ENCODE measurements at places on chromosomes 1 and 21.

GRCh38 chr1:243926803-243927245, 76.8 kb upstream of the AKT3 start:
- DNase-seq, result no peak

- no peak for DNase-seq
Measured at GRCh38 chr1:10433790-10434189, 3.6 kb downstream of the CENPS start.

DNA sequence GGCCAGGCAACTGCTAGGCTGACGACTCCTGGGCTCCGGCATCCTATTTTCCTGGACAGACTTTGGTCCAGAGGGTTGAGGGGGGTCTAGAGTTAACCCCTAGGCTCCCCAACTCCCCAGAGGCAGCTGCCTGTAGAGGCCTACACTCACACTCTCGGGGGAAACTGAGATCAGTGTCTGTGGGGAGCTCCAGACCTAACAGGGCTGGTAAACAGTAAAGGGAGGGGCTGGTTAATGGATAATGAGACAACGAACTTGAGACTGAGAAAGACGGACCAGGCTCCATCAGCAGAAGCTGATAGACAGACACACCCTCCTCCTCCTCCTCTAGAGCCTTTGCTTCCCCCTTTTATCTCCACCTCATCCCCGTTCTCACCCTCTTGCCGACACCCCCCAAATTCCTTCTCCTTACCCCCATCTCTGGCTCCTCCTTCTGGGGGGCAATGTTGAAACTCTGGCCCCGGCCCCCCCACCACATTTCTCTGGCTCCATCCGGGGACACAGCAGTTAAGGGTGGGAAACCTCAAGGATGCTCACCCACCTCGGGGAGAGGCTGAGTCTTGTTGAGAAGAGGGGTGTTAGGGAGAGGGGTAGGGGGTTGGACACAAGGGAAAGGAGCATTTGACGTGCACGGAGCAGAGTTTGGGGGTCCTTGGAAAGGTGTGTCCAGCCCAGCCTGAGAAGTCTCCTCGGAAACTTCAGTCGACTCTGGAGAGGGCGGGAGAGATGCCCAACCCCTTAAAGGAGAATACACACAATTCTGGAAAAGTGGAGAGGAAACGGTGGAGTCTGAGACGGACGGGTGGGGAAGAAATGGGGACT, at the start of gene MTMR11:
MTMR11 (minus strand) TSS at position 710 of the 822 bp plus-strand sequence; CDS start at position 478, 232 bp downstream.
- no peak for DNase-seq

GRCh38 chr1:2232916-2233438, 4.9 kb downstream of the SKI start:
- DNase-seq, result no peak

DNA sequence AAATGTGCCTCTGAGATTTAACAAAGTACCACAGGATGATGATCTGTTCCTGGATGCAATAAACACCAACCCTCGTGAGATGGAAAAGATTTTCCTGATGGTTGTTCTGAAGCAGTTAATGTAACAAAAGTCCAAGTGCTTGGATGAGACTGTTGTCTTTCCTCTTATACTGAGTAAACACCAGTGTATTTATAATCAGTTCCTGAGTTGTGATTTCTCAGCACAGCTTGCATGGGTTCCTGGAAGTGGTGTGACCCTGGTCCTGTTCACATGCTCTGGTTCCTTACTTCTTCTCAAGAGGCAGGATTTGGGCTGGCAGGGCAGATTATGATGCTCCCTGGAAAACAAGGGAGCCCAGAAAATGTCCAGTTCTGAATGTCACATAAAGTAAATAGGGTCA, 208.2 kb upstream of the USP24 start:
- DNase-seq, result no peak

DNA sequence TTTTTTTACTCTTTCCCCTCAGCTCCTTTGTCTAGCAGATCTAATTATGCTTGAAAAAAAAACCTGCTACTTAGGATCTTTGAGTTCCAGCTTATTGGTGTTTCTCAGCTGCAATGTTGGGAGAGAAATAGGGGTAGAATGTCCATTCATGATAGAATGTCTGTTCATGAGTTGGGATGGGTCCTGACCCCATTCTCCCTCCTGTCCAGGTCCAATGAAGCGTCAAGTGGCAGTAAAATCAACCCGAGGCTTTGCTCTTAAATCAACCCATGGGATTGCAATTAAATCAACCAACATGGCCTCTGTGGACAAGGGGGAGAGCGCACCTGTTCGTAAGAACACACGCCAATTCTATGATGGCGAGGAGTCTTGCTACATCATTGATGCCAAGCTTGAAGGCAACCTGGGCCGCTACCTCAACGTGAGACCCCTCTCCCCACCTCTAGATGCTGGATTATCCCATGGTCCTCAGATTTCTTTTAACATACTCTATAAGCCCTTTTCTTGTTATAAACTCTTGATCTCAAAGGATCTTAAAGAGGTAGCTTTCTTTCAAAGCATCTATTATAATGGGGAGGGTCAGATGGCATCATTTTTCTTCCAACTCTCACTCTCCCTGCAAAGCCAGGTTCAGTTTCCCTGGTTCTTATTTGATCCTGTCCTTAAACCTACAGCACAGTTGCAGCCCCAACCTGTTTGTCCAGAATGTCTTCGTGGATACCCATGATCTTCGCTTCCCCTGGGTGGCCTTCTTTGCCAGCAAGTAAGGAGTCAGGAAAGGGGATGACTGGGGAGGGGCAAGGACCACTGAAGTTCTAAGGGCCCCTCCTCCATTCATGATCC, 11.1 kb downstream of the CERS2 start:
- DNase-seq, result no peak
